Astrocyte of the spinal cord (primary cell): ENCODE measurements at places on chromosomes 11 and 22.

GRCh38 chr22:45496451-45496941 lies 6.2 kb upstream of the FBLN1 start:
- no peak for DNase-seq

DNA sequence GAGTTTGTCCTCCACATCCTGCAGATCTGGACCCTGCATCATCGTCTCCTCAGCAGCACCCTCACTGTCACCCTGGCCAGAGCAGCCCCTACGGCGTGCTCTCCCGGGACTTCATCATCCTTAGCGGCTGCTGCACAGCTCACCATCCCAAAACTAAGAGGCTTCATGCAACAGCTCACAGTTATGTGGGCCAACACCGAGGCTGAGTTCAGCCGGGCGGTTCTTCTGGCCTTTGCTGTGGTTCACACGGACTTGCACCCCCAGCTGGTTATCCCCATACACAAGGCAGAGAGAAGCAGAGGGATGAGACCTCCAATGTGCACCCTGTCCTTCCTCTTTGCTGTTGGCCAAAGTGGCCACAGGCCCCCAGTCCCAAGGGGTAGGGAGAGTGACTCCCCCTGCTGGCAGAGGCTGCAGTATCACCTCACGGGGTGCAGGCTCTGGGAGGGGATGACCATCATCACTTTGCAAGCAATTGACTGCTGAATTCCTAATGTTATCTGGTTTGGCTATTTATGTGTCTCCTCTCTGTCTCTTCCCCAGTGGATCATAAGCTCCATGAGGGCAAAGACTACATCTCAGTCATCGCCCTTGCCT lies 276.8 kb downstream of the BRD1 start:
- DNase-seq: no peak

GRCh38 chr22:35735542-35735941 lies 17.9 kb downstream of the APOL5 start:
- DNase-seq: no peak

DNA sequence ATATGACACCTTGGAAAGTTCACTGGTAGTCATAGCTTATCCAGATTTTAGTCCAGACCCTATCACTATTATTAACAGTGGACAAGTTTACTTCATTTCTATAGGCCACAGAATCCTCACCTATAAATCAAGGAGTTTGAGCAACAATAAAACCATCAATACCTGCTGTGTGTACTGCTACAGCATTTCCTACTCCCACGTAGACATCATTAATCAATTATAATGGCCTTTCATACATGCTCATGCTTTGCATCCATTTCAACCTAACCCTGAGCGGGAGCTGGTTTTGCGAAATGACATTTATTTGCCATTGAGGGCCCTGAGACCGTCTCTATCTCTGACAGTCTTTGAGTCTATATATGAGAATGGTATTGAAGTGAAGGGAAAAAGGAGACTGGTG lies 312.3 kb downstream of the FAT3 start:
- DNase-seq: no peak

DNA sequence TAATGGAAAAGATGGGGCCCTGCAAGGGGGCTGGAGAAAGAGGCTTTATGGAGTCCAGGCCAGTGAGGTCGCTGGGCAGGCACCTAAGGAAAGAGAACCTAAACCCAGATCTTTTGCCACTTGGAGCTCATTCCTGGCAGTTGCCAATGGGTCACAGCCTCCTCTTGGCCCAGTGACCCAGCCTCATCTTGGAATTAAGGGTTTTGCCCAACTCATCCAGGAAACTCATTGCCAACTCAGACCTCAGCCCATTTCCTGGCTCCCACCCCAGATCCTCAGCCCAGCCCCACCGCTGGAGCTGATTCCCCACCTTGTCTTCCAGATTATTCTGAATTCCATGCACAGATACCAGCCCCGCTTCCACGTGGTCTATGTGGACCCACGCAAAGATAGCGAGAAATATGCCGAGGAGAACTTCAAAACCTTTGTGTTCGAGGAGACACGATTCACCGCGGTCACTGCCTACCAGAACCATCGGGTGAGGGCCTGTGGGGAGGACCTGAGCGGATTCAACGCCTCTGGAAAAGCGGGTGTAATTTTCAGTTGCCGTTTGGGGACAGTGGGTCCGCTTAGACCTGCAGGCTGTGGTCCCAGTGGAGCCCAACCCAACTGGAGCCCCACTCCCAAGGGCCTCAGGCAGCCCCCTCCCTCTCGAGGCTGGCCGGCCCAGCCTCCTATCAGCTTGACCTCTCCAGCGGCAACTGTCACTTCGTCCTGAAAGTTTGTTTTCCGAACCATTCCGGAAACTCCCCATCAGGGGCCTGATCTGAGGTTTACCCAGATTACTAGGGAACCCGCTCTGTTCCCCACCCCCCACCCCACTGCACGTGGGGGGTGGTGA lies 4.3 kb downstream of the TBX1 start:
- DNase-seq: no peak

GRCh38 chr11:28529540-28530410 lies 421.6 kb downstream of the METTL15 start:
- DNase-seq: peak; percentile 80
